ENCODE measurements at places on chromosomes 16 and 17.
A peak's percentile ranks its signal among the peaks of the same experiment; 100 is the strongest.

GRCh38 chr17:47694581-47695428 lies 844 bp downstream of the TBKBP1 start:
- DNase-seq = peak; percentile 68

DNA sequence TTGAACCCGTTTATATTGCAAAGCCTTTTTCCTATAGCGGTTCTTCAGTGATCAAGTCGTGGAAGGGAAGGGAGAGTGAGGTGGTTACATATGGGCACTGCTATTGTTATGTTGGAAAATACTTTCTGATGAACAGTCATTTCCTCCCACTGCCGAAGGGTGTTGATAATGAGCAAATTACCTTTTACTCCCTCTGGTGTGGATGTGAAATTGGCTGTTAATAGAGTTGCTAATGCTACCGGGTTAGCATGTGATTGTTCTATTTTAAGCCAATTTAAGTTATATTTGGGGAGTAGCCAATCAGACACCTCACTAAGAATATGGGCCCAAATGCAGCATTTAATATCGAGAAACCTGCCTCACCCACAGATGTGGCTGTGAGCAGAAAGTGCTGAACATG lies 15.6 kb upstream of the PMFBP1 start:
- no peak for DNase-seq

GRCh38 chr16:20401475-20402016 lies 3.0 kb downstream of the PDILT start:
- DNase-seq = no peak

GRCh38 chr17:75624021-75624420 lies 9.2 kb upstream of the SMIM5 start:
- DNase-seq = no peak

DNA sequence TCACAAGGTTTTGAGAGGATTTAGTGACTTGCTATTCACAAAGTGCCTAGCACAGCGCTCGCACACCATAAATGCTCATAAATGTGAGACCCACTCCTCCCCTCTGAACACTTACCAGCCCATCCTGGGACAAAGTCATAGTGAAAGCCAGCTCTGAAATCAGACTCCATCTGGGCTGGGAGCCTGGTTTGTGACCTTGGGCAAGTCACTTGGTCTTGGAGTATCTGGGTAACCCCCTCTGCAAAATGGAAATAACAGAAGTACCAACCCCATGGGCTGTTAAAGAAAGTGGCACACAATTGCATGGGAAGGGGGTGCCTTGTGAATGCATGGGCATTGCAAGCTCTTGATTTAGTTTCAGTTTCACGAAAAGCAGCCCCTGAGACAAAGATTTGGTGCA lies 104.7 kb upstream of the CDH5 start:
- no peak for DNase-seq

DNA sequence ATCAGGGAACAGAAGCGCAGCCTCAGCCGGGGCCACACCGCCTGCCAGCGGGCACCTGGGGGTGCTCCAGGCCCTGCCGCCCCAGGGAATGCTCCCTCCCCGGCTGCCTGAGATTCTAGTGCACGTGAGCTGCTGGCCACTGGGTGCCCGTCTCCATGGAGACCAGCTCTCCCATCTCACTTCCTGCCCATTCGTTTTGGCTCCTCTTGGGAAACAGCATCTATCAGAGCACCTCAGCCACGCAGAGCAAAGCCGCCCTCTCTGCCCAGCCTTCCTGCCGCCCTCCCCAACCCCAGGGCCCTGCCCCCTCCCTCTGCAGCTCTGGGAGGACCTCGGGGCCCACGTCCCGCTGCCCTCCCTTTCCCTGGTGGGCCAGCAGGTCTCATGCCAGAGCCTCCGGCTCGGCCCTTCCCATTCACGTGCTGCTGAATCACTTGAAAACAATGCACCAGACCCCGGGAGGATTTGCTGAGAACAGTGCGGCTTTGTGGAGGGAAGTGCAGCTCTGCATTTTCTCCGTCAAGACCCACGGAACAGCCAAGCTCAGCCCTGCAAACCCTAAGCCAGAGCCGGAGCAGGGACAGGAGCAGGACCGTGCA lies 19.4 kb downstream of the CEP295NL start:
- no peak for DNase-seq

DNA sequence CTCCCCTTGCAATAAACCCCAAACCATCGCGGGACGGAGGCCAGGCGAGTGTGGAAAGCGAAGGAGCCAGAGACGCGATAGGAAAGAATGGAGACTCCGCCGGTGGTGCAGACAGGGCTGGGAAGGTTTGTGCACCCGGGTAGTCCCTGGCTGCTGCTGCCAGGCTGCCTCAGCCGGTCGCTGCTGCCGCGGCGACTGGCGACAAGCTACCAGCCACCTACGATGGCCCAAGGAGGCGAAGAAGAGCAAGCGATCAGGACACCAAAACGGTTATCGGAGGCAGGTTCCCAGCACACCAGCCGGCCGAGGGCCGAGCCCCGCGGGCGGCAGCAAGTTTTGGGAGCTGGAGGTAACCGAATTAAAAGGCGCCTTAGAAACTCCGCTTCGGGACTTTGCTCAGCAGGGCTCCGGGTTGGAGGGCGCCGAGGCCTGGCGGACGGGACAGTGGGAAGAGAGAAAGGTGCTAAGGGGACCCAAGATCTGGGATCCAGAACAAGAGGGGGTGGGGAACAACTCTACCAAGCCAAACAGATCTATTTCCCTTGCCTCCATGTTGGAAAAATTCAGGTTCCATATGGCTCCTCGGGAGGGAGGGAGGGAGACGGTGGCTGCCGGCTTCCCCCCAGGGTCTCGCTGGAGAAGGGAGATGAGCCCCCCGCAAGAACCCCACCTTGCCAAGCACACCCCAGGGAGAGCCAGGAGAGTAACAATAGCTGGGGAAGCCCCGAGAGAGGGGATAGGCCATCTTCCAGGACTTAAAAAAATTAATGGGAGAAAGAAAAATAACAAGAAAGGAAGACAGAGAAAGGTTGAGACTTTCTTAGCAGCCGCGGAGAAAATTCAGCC lies 9.7 kb upstream of the HOXB2 start:
- DNase-seq = no peak

GRCh38 chr17:289409-289808 lies 63.2 kb downstream of the RPH3AL start:
- no peak for DNase-seq

DNA sequence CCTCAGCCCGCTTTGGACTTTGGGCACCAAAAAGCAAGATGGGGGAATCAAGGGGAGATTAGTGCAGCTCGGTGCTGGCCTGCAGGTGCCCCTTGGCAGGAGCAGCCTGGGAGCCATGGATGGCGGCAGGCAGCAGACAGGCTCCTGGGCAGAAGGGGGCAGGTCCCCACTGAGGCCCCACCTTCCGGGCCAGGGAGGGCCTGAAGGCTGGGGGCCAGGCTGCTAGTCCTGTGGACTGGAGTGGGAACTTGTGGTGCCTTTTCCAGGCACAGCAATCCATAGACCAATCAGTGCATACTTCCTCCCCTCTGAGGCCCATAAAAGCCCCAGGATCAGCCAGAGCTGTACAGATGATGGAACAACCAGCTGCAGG lies 64.0 kb downstream of the USP32 start:
- DNase-seq = no peak

DNA sequence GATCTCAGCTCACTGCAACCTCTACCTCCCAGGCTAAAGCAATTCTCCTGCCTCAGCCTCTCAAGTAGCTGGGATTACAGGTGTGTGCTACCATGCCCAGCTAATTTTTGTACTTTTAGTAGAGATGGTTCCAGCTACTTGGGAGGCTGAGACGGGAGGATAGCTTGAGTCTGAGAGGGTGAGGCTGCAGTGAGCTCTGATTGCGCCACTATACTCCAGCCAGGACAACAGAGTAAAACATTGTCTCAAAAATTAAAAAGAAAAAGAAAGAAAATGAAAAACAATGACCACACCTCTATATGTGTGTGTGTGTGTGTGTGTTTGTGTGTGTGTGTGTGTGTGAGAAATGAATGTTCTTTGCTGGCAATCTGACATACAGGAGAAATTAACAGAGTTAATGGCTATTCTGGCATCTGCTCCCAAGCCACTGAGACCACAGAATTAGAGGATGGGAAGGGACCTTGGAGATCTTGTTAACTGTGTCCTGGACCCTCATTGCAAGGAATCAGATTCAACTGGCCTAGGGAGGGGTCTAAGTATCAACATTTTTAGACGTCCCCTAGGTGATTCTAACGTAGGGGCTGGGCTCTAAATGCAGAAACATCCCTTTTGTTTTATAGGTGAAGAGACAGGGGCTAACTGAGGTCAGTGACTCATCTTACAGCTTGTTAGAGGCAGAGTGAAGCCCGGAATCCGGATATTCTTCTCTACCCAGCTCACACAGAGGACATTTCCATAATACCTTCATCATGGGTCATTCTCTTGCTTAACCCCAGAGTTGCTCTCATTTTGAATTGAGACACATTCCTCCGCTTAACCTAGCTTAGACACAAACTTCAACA lies 16.4 kb upstream of the MARCHF10 start:
- DNase-seq = no peak

All from CMK (cell line).